Activated CD4-positive, alpha-beta T cell treated with anti-CD3 and anti-CD28 coated beads, Interleukin-2, amount 50 U/mL, for 4 hours (primary cell): ENCODE measurements at places on chromosomes 2 and 18.

- no peak for DNase-seq
Measured at GRCh38 chr18:57785751-57786437, 17.2 kb downstream of the ATP8B1 start.

GRCh38 chr2:240166191-240166590, 25.7 kb upstream of the OTOS start:
- DNase-seq = no peak

DNA sequence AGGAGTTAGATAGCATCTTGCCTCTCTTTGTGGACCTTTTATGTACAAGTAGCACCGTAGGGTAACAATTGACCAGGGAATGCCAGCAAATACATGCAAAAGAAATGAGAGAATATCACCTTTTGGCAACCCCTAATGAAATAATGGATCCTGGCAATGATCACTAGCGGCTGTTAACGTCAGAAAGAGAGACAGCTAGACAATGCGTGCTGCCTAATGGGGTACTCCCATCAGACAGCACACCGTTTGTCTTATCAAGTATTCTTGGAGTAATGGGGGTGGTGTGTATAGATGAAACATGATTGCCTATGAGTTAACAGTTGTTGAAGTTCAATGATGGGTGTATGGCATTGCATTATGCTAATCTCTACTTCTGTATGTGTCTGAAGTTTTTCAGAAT, 1.6 kb downstream of the ELAC1 start:
- no peak for DNase-seq

DNA sequence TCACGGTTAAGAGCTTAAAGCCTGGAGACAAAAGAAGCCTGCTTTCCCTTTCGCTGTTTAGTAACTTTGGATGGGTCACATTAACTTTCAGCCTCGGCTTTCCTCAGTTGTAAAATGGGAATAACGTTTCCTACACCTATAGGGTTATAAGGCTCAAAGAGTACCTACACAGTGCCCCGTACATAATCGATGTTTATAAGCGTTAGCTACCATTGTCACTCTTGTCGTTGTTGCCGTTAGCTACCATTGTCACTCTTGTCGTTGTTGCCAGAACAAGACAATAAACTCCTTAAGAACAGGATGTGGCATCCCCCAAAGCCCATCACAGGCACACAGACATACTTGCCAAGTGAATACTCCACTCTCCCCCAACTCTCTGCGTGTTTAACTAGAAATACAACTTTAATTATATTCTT, 901 bp upstream of the MFSD6 start:
- DNase-seq = peak; percentile 3

DNA sequence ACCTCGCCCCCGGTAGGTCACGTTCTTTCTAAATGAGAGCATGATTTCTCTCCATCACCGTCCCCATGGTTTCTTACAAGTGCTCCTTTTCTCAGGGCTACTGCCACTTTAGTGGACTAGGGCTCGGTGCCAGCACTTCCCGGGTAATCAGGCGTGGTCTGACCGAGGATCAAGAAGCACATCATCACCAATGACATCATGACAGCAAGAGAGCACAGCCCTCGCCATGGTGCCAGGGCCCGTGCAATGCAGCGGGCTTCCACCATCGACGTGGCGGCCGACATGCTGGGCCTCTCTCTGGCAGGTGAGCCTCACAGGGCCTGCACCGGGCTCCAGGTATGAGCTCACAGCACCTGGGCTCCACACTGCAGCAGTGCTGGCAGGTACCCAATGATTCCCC, 75.2 kb downstream of the INPP4A start:
- no peak for DNase-seq

DNA sequence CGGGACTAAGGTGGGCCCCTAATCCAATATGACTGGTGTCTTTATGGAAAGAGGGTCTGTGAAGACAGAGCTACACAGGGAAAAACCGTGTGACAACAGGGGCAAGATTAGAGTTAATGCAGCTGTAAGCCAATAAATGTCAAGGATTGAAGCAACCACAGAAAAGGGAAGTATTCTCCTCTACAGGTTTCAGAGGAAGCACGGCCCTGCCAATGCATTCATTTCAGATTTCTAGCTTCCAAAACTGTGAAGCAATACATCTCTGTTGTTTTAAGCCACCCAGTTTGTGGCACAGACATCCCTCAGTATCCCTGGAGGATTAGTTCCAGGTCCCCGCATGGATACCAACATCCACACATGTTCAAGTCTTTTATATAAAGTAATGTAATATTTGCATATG, 48.8 kb downstream of the SPP2 start:
- DNase-seq = no peak

DNA sequence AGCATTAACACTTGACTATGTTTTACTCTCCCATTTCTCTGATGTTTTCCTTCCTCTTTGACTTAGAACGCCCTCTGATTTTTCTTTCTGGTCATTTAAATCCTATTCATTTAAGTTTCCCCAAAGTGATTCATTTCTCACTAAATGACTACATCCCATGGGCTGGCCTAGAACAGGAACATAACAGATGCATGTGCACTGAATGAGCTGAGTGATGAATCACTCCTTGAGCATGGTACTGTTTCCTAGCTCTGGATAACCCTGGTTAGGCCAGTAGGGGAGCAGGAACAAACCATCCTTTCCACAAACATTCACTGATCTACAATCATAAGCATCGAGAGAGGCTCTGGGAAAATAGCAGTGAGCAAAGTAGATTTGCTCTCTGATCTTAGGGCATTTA, 221.9 kb upstream of the SETBP1 start:
- no peak for DNase-seq

- DNase-seq = no peak
Measured at GRCh38 chr2:191635333-191636234, 42.4 kb upstream of the NABP1 start.

DNA sequence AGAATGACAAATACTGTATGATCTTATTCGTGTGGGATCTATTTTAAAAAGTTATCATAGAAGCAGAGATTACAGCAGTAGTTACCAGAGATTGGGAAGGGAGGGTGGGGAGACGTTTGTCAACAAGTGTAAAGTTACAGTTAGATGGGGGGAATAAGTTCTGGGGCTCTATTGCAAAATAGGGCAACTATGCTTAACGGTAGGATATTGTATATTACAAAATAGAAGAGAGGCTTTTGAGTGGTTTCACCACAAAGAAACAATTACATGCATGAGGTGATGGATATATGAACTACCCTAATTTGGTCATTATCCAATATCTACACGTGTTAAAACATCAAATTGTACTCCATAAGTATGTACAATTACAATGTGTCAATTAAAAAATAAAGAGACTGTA, 123.4 kb upstream of the NOSTRIN start:
- no peak for DNase-seq
